Stimulated activated CD8-positive, alpha-beta memory T cell treated with anti-CD3 and anti-CD28 coated beads, Interleukin-2, amount 100 ng/mL, for 48 hours (primary cell): ENCODE measurements at places on chromosomes 2 and 18.

DNA sequence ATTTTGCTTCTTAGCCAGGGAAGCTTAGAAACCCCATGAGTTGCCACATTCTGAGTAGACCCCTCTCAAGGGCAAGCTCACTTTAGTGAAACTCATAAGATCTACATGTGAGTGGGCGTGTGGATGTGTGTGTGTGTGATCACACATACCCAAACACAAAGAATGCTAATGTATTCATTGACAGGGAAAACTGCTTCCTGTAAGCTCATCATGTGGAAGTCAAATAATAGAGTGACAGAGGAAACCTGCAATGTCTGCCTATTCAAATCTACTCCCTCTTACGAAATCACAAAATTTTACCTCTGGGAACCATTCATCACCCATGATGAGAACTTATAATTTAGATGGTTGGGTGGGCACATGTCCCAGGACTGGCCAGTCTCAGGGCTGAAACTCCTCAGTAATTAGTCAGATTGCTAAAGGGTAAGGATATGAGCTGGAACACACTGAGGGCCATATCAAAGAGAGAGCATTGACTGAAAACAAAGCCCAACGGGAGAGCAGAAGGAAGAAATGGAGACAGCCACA lies 94.5 kb upstream of the CCDC150 start:
- no peak for DNase-seq

GRCh38 chr2:42359965-42360483 lies 993 bp downstream of the COX7A2L start:
- DNase-seq: no peak

- no peak for DNase-seq
Observed at GRCh38 chr18:68742206-68742605, 27.3 kb upstream of the TMX3 start.

DNA sequence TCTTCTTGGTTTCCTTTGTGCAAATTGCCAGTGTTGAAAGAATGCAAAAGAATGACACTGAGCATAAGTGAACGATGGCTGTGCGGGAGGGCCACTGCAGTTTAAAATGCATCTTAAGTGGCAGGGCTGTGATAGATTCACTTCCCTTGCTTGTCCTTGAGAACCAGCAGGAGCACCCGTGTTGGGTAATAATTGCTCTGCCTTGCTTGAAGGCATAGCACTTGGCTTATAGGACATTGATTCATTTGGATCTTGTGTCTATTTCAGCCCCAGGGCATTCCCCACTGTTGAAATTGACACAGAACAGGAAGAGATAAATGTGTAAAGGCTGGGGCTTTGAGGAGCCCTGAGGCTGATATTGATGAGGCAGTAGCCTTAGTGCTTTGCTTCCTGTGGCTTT lies 1003.7 kb upstream of the GYPC start:
- DNase-seq: no peak

DNA sequence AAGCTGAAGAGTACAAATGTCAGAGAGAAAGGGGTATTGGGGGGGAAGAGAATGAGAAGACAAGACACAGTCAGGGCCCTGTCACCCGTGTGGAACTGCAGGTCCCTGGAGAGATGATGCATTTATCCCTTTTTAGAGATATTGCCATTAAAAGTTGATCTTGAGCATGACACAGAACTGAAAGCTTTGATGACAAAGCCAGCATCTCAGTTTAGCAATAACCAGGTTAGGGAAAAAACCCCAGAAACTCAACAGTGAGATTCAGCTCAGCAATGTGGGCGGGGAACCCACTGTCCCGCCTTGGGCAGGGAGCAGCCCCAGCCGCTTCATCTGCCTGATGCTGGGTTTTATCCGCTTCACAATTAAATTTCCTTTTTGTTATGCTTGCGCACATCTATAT lies 181.1 kb downstream of the NEDD4L start:
- DNase-seq: peak; percentile 3

DNA sequence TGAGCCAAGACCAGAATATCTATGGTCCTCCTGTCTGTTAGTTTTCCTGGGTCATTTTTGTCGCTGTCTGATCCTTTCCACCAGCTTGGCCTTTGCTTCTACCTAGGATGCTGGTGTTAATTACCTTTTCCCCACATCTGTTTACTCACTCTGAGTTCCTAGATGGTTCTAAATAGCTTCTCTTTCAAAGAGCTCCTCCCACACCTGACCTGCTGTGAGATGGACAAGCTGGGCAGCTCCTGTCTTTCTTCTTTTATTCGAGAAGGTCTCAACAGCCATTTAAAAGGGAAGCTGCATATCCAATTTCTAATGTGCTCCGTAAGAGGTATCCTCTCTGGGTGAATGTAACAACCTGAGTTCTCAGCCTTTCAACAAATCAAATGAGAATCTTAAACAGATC lies 156.2 kb downstream of the HRH4 start:
- DNase-seq: no peak

DNA sequence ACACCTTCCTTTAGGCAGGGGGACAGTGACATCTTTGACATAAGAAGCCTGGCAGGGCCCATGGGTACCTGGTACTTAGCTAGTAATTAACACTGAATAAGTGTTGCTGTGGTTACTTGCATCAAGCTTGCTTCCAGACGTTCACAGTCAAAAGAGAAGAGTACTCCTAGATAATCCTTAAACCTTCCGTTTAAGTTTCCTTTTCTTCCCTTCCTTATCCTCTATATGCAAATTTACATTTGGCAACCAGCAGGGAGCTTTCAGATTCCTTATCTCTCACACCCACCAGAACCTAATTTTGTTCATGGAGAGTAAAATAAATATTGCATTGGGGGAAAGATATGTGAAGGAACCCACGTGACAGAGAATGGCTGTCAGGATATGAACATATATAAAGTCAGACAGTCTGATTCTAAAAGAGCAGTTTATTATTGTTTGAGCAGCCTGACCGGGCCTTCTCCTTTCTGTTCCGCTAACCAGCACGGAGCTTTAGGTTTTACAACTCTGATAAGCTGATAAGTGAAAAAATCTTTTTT lies 7.8 kb upstream of the RAB31 start:
- no peak for DNase-seq

DNA sequence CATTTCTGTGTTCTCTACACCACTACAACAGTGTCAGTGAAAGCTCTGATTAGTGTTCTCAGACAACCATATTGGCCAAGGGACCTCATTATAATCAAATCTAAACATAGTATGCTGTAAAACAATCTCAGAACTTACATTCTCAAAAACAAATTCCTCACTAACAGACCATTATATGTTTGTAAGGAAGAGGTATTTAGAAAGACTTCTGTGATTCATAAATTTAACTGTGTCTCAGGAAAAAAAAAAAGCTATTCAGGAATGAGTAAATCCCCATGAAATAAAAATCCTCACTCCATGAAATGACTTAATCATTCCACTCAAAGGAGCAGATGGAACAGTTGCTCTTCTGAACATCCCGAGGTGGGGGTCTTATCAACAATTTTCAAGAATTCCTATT lies 413.0 kb downstream of the CDH2 start:
- no peak for DNase-seq

DNA sequence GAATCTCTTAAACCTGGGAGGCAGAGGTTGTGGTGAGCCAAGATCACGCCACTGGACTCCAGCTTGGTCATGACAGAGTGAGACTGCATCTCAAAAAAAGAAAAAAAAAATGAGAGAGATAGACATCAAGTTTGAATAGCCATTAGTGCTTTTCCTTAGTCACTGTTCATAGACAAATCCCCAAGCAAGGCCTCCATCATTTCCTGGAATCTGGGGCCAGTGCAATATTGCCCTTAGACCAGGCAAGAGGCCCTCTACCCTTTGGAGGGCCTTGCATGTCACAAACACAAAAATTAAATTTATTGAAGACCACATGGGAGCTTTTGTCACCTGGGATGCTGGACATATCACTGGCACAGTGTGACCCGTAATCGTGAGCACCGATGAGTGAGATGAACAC lies 141.5 kb downstream of the B3GNT2 start:
- DNase-seq: no peak

- no peak for DNase-seq
Observed at GRCh38 chr2:180656455-180656847, 324.0 kb upstream of the UBE2E3 start.

DNA sequence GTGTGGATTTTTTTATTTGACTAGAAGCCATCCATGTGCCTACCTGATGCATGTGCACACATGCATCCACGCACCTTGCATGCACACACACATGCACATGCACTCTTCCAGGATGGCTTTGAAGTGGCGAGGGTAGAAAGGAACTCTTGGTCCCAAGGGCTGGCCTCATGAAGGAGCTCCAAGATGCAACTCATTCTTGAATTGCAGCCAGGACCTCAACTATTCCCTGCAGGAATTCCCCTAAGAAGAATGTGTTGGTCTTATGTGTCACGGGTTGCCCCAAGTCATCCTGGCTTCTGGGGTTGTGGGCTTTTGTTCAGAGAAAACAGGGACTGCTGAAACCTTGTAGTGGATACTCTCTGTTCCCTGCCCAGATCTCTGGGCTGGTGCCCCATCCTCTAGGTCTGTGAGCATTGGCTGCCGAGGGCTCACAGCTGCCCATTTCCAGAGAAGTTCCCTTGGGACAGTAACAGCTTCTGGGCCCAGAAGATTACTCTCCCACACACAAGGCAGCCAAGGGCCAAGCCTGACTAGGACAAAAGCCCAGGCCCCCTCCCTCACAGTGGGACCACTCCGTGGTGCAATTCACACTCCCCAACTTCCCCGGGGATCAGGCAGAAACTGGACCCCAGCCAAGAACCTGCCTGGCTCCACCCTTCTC lies 137.6 kb downstream of the COPS8 start:
- DNase-seq: no peak

- DNase-seq: no peak
Observed at GRCh38 chr18:46386788-46387187, 270.2 kb downstream of the LOXHD1 start.

- DNase-seq: no peak
Observed at GRCh38 chr2:8533923-8534322, 147.9 kb upstream of the ID2 start.

- no peak for DNase-seq
Observed at GRCh38 chr18:23033056-23033455, 99.9 kb downstream of the RBBP8 start.

DNA sequence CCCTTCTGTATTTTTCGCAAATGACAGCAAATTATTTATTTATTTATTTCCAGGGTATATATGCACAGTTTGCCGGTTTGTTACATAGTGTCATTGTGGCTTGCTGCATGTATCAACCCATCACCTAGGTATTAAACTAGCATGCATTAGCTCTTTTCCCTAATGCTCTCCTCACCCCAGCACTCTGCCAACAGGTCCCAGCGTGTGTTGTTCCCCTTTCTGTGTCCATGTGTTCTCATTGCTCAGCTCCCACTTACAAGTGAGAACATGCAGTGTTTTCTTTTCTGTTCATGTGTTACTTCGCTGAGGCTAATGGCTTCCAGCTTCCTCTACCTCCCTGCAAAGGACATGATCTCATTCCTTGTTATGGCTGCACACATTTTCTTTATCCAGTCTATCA lies 592.3 kb downstream of the TRIB2 start:
- DNase-seq: no peak

- no peak for DNase-seq
Observed at GRCh38 chr2:84999553-84999955, 28.6 kb downstream of the KCMF1 start.

DNA sequence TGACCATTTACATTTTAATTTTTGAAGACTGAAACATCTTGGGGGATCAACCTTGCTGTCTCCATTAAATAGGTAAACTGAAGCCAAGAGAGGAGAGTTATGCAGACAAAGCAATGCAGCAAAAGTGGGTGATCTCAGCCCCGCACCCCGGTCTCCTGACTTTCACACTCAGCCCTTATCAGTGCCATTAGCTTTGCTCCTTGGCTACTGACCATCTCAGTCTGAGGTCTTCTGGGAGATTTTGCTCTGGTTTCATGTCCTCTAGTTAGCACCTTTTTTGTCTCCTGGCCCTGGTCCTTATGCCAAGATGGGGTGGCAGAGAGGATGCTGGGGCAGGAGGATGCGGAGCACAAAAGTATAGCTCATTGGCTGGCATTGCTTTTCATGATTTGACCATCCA lies 61.4 kb downstream of the SETBP1 start:
- DNase-seq: no peak

GRCh38 chr2:69582582-69583176 lies 60.9 kb downstream of the AAK1 start:
- no peak for DNase-seq

- DNase-seq: no peak
Observed at GRCh38 chr2:60067006-60067405, 486.4 kb downstream of the BCL11A start.

- DNase-seq: no peak
Observed at GRCh38 chr18:40348196-40348595, 1606.8 kb upstream of the PIK3C3 start.

DNA sequence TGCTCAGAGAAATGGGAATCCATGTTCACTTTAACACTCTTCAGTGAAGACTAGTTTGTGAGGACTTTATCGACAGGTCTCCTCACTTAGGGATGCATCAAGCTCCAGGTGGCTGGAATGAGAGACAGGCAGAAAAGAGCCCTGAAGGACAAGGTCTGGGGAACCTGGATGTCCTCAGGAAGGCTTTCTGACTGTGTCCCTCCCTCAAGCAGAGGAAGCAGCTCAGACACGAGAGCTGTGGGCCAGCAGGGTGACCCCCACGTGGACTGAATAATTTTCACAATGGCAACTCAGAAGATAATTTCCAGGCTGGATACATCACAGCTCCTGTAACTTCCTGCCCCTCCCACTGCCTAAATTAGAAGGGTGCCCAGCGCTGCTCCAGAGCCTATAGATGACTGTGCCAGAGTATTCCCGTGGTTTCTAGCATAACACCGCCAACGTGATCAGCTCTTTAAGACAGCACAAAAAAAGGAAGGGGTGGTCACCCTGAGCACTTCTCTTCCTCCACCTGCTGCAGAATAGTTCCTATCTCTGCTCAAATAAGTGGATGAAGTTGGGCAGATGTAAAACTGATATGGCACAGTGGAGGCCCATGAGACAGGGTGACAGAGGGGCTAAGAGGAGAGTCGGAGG lies 25.7 kb upstream of the NCK2 start:
- DNase-seq: no peak

GRCh38 chr2:159118859-159119500 lies 150.5 kb downstream of the TANC1 start:
- DNase-seq: no peak

DNA sequence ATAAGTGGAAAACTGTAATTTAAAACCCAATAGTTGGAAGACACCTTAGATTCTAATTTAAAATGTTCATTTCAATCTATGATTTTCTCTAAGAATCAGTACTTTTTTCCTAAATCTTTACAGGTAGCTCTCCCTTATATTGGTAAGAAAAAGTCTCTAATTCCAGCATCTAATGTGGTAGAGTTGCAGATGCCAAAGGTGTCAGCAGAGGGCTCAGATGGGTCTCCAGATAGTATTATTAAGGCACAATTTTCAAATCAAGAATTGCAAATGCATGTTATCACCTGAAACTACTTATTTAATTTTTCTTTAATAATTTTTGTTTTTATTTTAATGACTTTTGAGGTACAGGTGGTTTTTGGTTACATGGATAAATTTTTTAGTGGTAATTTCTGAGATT lies 25.5 kb upstream of the ITGA4 start:
- DNase-seq: no peak

- no peak for DNase-seq
Observed at GRCh38 chr18:21826196-21826595, 85.6 kb downstream of the MIB1 start.
